ENCODE measurements at places on chromosomes 6 and 20. TPM values are rescaled to one million over a fixed set of nuclear protein-coding genes. Genes with fewer than 3 reads are reported as not detected.

DNA sequence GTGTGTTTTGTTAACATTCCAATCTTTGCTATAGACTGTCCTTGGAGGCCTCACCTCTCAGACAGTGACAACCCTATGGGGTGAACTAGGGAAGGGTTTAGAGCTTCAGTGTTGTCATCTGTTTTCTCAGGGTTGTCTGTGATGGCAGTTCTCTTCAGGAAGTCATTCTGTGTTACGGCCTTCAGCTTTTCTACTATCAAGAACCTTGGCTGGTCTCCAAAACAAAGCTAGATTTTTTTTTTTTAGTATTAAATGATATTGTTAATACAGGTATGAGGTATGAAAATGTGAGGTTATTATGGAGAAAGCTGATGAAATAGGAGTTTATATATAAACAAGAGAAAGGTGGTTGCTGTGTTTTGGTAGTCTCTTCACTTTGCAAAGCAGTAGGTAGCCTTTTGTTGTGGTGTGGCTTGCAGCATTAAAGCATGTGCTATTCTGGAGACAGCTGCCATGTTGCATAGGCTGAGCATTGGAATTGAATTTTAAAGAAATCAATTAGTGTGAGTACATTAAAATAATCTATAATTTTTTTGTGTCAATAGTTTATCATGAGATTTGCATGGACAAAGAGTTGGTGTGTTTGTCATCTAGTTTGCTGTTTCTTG is 162.6 kb downstream of the CARMIL1 start:
- no peak for DNase-seq

The RNF217 gene
- total RNA-seq, result 11.0 TPM

DNA sequence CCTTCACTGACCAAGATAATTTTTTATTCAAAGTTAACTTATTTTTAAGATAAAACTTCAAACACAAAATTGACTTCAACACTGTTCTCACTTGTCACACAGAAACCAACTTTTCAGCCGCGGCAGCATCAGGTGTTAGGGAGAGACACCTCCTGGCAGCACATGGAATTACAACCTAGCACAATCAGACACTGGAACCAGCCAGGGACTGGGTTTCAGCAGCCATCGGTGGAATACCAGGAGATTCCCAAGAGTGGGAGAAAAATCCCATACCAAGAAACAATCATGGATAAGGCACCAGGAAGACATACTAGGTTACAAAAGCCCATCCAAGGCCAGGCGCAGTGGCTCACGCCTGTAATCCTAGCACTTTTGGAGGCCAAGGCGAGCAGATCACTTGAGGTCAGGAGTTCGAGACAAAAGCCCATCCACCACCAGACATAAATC is 70.0 kb downstream of the SNX5 start:
- DNase-seq, result peak; percentile 72

The IL17A gene
- total RNA-seq, result not detected

DNA sequence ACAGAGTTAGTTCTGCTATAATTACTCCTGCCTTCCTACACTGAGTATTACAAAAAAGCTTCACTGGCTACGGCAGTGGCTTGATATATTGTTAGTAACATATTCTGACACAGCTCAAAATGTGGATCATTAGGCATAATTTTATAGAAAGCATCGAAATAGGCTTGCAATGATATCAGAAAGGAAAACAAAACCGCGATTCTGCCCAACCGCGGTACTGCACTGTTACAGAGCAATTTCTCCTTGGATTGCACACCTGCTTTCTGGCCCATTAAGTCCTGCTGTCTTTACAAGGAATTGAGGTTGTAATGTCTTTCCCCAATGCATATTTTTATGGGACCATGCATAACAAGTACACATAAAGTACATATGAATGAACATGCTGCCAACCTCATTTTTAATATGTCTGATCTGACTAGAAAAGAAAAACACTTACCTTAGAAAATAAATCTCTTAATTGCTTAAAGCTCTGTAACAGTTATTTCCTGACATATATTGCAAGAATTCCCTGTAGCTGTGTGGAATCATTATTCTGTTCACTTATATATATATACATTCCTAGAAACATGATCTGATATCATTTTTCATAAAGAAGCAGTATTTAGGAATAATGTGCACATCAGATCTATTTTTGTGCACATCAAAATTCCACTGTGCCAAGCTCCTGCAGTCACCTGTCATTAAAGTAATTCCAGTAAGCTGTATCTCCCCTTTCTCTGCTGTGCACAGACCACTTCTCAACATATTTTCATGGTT is 763.9 kb downstream of the HACE1 start:
- DNase-seq, result no peak

GRCh38 chr6:21887231-21888185 is 294.0 kb downstream of the SOX4 start:
- no peak for DNase-seq

The UBE2C gene
- 249 TPM for total RNA-seq

GRCh38 chr6:2688401-2689064 is 62.2 kb downstream of the MYLK4 start:
- DNase-seq, result no peak

The WFDC10B gene
- total RNA-seq, result 0.42 TPM

DNA sequence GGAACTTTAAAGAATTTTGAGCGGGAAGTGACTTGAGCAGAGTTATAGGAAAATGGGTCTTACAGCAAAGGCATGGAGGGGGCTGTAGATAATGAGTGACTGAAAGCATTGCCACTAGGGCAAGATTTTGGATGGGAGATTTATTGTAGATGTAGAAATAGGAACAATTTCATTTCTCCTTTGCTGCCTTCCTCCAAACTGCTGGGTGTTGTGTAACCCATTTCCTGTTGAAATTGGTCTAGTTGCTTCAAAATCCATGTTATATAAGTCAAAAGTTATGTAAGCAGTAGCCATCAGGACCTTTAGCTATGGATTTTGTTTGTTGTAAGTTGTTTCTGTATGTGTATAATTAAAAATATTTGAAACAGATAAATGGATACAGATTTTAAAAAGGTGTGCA is 11.1 kb downstream of the YWHAB start:
- DNase-seq, result no peak

GRCh38 chr6:87762116-87762515 is 60.1 kb upstream of the AKIRIN2 start:
- no peak for DNase-seq

DNA sequence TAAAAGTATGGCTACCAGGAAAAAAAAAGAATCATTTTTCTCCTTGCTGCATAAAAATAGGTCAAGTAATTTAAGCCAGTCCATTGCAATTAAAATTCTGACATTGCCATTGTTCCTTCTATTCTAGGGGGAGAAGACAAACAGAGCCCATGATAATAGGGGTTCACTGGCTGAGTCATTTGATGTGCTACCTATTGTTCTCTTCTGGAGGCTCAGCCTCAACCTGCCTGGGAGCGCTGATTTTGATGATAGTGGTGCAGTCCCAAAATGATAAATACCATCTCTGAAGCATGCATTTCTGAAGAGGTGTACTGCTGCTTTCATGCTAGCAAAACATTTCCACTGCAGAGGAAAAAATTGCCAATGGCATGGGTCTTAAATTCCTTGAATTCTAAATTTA is 5.8 kb downstream of the CITED2 start:
- DNase-seq, result no peak

DNA sequence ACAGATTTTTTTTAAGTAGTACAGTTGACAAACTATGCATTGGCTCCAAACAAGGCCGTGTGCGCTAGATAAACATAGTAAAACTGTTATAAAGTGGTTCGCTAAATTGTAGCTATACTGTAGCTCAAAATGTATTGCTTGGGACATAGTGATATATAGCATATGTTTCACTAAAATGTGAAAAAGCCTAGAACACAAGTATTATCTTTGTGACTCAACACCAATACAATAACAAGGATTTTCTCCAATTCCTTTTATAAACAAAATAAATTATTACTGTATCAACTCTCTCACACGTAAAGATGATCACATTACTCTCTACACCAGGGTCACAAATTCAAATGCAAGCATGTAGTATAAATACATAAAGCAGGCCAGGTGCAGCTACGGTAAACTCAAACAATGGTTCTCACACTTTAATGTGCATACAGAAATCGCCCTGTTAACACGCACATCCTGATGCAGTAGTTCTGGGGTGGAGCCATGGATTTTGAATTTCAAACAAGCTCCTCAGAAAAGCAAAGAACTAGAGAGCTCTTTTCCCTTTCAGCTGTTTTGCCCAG is 214.6 kb downstream of the GMDS start:
- no peak for DNase-seq

The KCNB1 gene
- 1.5 TPM for total RNA-seq

The CTCFL gene
- total RNA-seq, result 0.70 TPM

The AURKA gene
- total RNA-seq, result 103 TPM

GRCh38 chr6:42572523-42572922 is 8.7 kb downstream of the UBR2 start:
- DNase-seq, result no peak

The GINS1 gene
- total RNA-seq, result 70.4 TPM

GRCh38 chr20:33825340-33826269 is 14.5 kb downstream of the CHMP4B start:
- DNase-seq, result no peak

DNA sequence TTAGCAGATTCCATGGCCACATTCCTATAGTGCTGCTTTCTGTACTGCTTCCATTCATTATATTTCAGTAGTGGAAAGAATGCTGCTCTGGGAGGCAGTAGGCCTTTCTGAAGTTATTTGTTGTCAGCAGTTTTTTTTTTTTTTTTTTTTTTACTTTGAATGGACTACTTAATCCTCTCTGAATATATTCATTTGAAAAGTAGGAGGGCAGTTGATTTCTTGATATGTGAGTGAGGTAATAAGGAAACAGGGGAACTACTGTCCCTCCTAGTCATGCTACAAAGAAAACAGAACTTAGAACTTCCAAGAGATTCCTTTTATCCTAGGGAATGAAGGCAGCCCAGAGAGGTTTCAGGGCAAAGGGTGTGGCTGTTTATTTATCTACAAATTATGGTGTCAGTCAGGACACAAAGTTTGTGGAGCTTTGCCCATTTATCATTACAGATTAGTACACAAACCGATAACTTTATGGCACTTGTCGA is 155.9 kb downstream of the JARID2 start:
- DNase-seq, result no peak

DNA sequence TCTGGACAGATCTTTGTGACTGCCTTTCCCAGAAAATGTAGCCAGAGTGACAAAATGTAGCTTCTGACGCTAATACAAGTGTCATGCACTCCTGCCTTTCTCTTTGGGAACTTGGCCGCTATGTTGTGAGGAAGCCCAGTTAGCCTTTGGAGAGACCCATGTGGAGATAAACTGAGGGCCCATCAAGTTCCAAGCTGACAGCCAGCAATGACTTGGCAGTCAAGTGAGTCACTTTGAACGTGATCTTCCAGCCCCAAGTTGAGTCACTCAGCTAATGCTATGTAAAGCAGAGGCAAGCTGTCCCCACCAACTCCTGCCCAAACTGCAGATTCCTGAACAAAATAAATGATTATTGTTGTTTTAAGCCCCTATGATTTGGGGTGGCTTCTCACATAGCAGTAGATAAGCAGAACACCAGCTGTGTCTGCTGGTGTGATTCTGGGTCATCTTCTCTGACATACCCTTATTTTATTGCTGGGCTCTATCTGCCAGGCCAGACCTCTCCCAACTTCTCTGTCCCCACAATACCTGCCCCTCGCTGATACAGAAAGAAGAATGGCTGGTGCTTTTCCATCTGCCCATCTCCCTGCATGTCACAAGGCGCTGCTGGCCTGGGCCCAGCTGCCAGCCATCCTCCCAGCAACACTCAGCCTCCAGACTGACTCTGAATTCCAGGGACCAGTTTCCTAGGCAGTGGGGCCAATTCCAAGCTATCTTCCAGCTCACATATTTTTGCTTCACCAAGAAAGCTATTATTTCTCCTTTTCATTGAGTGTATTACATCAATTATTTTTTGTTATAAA is 274.8 kb downstream of the LRFN2 start:
- DNase-seq, result no peak

GRCh38 chr6:129859524-129859923 is 1.6 kb downstream of the TMEM244 start:
- DNase-seq, result no peak

- peak; percentile 99 for DNase-seq
These were observed 4.3 kb upstream of the CEBPB start for GRCh38 chr20:50186151-50186885.

- peak; percentile 39 for DNase-seq
These were observed 55.9 kb downstream of the ANKEF1 start for GRCh38 chr20:10090588-10091166.

DNA sequence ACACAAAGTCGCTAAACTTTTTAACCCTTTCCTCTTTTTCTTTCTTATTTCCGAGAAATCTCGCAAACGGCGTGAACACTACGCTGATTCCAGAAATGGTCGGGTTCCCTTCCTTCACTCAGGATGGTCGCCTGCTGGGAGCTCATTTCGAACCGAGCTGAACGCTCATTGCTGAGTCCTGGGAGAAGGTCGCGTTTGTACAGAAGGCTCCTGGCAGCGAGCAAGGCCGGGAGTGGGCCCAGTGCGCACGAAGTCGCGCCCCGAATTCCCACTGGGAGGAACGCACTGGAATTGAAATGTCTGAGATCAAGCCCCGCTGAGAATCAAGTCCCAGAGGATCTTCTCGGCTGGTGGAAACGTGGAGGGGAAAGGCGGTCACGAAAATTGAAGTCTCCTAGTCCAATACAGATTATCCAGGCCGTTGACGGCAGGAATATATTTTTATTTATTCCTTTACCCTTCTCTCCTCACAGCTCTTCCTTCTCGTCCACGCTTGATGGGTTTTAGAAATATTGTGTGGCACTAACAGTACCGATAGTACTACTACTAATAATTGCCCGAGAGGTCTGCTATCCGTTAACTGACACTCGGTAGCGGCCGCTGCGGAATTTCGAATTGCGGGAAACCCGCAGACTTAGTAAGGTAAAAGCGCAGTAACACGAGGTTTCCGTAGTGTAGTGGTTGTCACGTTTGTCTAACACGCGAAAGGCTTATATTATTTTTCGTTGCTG is 207.2 kb upstream of the ZNF184 start:
- no peak for DNase-seq

The HLA-DQA2 gene
- not detected for total RNA-seq

The CSNK2A1 gene
- 236 TPM for total RNA-seq

DNA sequence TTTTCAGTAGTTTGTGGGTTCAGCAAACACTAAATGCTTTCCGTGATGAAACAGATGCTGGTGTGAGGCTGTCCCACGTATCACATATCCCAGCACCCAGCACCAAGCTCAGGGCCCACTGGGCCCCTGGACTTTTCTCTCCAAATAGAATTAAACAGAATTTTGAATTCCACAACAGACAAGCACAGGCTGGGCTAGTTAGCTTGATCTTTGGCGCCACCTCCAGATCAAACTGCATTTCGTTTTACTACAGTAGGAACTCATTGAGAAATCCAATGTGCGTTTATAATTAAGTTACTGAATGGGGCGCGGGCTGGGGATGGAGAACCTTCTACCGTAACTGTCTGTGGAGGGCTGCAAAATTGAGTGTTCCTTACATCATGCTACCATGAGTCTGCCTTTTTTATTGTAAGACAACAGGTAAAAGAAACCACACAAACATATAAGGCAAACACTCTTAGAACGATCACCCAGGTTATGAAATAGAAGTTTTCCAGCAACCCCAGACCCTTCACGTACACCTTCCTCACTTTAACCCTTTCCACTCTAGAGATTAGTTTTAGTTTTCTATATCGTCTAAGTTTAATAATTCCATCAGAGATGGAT is 107.8 kb downstream of the ZFP64 start:
- peak; percentile 75 for DNase-seq

Data from WTC11 (cell line).